ENCODE measurements at places on chromosomes 16 and 17.

- no peak for DNase-seq
These were observed 9.9 kb downstream of the PCTP start for GRCh38 chr17:55760643-55761355.

GRCh38 chr16:12925026-12925800 lies 23.8 kb downstream of the SHISA9 start:
- no peak for DNase-seq

- DNase-seq, result peak; percentile 17
These were observed 133.3 kb downstream of the PARN start for GRCh38 chr16:14496786-14497185.

DNA sequence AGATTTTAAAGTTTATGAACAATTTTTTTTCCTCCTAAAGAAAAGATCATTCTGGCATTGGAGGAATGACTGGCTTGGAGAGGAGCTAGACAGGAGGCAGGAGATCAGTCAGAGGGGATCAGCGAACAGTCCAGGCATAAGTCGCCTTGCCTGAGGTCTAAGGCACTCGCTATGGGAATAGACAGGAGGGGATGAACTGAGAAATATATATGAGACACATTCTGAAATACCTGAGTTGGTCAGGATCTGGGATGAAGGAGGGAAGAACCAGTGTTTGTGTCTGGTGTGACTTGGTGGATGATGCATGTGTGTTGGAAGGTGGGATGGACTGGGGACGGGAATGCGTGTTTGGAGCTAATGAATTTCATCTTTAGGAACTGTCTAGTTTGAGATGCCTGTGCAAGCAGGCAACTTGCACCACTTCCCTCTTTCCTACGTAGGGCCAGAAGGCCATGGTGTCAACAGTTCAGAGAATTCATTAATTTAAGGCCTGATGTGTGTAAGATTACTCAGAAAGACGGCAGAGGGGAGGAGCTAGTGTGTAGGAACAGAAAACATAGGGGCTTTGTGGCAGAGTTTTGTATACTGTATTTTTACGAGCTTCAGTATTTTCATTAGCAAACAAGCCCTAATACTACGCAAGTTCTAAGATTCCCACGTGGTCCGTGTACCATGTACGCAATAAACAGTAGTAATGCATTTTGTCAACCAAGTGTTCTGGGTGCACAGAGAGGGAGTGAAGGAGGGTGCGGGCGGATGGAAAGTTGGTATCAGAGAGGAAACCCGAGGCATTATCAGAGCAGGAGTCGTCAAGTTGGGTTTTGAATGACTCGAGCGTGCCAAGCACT lies 825 bp downstream of the HEATR6 start:
- no peak for DNase-seq

DNA sequence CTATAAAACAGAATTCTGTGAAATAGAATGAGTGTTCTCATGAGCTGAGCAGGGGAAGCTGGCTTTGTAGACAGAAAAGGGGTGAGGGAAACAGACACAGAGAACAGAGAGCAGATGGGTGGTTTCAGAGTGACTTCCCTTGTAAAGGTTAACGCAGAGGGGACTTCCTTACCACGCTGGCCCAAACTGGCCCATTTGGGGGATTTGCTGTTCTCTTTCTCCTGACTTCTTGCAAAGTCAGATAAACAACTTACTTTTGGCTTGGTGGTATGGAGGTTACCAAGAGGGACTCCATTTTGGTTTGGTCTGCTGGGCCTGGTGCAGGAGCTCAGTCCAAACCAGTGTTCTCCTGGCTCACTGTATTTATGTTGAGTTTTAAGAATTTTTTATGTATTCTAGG lies 48.4 kb downstream of the SEC14L1 start:
- no peak for DNase-seq

- DNase-seq, result no peak
These were observed 74.6 kb upstream of the NUDT7 start for GRCh38 chr16:77647726-77648125.

DNA sequence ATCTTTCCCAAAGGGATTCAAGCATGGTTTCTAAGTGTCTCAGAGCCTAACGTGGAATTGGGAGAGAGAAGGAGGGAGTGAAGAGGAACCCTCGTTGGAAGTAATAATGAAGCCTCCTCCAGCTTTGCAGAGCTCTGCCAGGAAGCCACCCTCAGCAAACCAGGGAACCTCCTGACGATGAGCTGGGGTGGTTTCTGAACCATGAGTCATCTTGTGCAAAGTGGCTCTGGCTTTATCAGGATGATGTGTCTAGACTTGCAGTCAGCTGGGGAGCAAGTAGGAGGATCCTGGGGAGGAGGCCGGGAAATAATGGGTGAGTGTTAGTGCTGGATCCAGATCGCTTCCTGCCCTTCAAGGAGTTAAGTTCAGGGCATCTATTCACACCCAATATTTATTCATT lies 191.7 kb upstream of the RBFOX1 start:
- DNase-seq, result no peak

GRCh38 chr17:21245639-21246084 lies 7.5 kb downstream of the NATD1 start:
- peak; percentile 8 for DNase-seq

GRCh38 chr17:28112606-28113005 lies 70.1 kb downstream of the NLK start:
- no peak for DNase-seq

GRCh38 chr17:74951680-74952421 lies 16.2 kb downstream of the OTOP3 start:
- no peak for DNase-seq

GRCh38 chr16:80263848-80264694 lies 276.7 kb upstream of the DYNLRB2 start:
- no peak for DNase-seq

DNA sequence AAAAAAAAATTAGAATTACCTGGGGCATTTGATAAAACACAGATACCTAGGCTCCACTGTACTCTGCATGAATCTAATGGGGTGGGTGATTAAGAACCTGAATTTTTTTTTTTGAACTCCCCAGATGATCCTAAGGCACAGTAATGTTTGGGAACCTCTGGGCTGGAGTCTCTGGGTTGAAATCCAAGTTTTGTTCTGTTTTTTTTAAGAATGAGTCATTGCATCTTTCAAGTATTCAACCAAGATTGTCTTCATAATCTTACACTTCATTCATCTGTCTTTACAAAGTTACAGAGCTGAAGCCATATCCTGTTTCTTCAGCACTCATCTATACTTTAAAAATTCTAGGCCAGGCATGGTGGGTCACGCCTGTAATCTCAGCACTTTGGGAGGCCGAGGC lies 52.6 kb downstream of the PIGL start:
- no peak for DNase-seq

DNA sequence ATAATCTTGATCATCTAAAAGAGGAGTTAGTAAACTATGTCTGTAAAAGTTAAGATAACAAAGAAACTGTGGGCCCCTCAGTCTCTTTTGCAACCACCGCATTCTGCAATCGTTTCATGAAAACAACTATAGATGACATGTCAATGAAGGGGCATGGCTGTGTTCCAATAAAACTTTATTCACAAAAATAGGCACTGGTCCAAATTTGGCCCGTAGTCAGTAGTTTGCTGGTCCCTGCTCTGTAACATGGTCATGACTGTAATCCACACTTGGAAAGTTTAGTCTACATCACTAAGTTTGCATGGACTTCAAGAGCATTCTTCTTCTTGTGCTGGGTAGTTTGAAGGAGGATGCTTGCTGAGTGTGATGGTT lies 299.3 kb upstream of the PSMD7 start:
- no peak for DNase-seq

DNA sequence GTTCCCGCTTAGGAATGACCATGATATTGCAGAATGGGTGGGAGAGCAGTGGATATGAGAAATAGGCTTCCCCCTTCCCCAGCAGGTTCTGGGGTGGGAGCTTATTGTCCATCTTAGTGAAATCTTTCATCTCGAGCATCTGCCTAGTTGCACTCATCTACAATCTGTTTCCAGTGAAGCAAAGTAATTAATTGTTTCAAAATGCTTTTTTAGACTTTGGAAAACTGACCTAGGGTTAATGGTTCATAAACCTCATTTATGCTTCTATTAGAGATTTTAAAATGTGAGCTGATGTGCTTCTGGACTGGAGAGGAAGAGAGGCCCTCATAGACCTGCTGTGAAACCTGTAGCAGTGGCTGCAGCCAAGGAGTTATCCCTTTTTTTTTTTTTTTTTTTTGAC lies 247.7 kb upstream of the XYLT1 start:
- no peak for DNase-seq

GRCh38 chr16:83727018-83727417 lies 80.8 kb upstream of the HSBP1 start:
- DNase-seq, result no peak

DNA sequence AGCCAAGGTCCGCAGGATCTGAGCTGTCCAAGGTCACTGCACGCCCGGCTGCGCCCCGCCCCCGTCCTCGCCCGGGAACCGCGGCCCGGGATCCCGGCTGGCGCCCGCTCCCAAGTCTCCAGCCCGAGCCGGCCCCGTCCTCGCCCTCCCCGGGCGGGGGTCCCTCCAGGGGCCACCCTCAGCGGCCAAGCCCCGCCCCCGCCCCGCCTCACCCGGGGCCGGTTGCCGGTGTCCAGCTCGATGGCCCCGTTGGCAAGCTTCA lies 216 bp downstream of the VPS9D1 start:
- DNase-seq, result peak; percentile 79
